ENCODE measurements at places on chromosomes 2 and 18. TPM values are rescaled to one million over a fixed set of nuclear protein-coding genes. Genes with fewer than 3 reads are reported as not detected.

Gene PLCD4
- 2.6 TPM for total RNA-seq

Gene RND3
- total RNA-seq: 50.6 TPM

Gene ZNF385B
- not detected for total RNA-seq

Gene ST8SIA3
- total RNA-seq: not detected

Gene GLS
- 48.7 TPM for total RNA-seq

Gene ABHD1
- total RNA-seq: not detected

Gene EPG5
- 6.7 TPM for total RNA-seq

Gene CTDP1
- 23.1 TPM for total RNA-seq

Gene ACVR2A
- 5.2 TPM for total RNA-seq

Gene VRK2
- 30.1 TPM for total RNA-seq

Gene NRBP1
- total RNA-seq: 83.3 TPM

Gene BCL11A
- 10.8 TPM for total RNA-seq

Gene THSD7B
- total RNA-seq: 0.07 TPM
